ENCODE measurements at places on chromosomes 3 and 15.
A peak's percentile ranks its signal among the peaks of the same experiment; 100 is the strongest.

DNA sequence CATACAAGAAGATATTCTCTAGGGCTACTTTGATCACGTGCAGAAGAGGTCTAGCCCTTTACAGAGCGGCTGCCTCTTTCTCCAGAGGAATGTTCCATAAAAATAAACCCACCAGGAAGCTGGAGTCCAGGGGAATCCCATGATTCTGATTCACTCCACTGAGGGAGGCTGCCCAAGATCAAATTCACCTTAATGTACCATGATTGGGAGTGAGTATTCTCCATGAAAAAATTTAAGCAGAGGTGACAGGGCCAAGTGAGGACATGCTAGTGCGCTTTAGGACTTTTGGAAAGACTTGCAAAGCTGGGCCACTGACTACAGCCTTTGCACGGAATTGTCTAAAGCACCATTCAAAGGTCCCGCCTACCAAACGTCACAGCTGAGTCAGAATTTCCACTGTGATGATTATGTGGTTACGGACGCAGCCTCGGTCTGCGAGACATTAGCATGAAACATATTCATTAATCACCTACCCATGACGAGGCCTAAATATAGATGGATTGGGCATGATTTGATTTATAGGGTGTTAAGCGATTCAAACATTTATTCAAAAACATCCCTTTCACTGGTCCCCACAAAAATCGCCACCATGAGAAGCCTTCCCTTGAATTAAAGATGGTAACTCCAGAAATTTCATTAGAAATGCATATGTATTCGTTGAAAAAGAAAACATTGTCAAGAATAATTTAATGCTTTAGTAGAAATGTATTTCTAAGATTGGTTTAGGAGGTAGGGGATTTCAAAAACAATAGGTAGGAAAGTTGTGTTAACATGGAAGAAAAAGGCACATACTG lies 152.6 kb downstream of the GREM1 start:
- DNase-seq: peak; percentile 94

DNA sequence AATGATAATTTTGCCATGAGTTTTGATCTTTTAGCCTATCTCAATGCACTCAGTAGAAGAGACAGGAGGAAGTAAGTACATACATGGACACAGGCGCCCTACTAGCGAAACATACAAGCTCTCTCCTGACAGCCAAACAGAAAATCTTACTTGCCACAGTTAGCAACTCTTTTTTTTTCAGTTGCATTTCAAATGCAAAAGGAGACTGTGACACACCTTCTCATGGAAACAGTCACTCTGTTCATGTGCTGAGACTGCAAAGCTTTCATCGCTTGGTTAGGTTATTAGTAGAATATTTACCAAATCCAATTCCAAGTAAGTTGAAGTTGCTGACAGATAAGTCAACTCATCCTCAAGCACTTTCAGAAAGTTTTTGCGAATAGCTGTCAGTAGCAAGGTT lies 223.3 kb downstream of the FOXP1 start:
- no peak for DNase-seq

DNA sequence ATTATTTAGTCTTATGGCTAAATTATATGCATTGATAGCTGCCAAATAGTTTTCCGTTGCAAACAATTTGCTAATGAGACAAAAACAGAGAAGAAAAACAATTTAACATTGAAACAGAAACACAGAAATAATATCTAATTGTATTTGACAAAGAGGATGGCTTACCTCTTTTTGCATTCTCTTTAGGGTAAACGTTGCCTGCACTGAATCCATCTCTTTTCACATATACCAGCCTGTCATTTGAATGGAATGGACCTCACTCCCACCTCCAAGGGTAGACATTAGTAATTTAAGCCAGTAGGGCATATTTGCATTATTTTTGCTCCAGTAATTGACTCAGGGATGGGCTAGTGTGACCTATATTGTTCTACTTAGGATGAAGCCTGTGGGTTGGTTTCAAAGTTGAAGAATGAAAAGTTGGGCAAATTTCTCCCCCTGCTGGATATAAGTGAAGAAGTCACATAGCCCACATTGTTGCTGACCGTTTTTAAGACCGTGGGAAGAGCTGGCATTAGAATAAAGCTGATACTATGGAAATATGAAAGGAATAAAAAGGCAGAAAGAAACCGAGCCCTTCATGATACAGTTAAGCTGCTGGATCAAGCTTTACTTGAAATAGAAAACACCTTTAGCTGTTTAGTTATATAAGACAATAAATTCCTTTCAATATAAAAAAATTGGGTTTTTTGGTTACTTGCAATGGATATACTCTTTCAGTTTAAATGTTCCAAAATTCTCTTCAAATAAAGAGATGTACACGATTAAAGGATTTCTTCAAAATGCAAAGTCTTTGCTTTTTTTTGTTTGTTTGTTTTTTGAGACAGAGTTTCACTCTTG lies 26.9 kb downstream of the PIERCE2 start:
- peak; percentile 42 for DNase-seq

GRCh38 chr15:89103481-89104171 lies 15.4 kb downstream of the ABHD2 start:
- DNase-seq: no peak

GRCh38 chr15:42730135-42730534 lies 6.8 kb downstream of the CDAN1 start:
- no peak for DNase-seq

DNA sequence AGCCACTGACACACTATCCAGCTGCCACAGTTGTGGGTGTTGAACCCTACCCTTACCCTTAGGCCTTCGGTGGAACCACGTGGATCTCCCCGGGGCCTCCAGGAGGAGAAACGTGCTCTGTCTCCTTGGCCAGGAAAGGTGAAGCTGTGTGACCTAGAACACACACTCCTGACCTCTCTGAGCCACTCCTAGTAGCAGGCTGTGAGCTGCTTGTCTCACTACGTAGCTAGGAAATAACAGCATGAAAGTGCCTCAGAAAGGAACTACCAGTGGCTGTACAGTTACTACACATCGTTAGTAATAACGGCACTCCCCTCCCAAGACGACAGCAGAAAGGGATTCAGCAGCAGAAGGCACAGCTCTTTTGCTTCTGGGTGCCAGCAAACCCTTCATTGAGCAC lies 36.2 kb upstream of the SLC6A6 start:
- no peak for DNase-seq

Measured in HCT116 (cell line).